ENCODE measurements at places on chromosomes 5 and 9.

GRCh38 chr5:179819296-179820126 is 1.2 kb upstream of the SQSTM1 start:
- DNase-seq: peak; percentile 65

DNA sequence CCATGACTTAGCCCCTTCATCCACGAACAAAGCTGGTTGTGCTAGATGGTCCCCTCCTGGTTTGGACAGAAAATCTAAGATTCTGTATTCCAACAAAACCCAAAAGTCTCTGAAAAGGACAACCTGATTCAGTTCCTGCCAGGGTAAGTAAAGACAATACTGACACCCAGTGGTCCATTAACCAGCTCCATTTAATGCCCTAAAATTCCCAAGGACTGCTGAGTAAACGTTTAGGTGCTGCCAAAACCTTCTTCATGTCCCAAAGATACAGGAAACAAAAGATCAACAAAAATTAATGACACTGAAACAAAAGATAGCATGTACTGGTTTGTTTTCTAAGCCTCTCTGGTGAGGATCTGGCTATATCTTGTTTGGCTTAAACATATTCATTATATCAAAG is 25.3 kb upstream of the PPP1R2B start:
- no peak for DNase-seq

DNA sequence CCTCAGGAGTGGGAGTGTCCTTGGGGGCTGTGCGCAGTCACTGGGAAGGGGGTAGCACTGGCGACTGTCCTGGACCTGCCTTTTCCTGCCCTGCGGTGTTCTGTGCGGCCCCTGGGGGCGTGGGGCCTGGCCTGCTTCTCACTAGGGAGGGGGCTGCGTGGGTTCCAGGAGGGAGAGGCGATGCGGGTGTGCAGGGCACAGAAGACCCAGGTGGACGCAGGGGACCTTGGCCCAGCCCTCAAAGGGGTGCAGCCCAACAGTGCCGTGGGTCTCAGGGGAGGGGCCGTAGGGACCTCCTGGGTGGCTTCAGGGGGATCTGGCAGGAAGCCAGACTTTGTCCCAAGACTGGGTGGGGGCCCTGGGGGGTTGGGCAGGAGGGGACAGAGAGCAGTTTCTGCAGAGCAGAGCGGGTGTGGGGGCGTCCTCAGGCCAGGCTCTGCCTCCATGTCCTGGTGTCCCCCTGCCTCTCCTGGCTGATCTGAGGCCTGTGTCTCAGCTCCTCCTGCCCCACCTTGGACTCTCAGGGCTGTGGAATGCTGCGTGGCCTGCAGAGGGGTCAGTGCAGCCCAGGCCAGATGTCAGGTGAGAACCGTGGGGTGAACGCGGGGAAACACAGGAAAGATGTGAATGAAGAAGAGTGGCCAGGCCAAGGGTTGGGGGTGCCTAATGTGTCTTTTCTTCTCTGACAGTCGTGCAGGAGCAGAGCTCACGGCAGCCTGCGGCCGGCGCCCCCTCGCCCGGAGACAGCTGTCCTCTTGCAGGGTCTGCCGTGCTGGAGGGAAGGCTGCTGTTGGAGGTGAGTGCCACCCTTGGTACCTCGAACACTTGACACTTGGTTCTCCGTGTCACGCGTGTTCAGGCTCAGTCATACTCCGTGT is 54.6 kb downstream of the AHRR start:
- DNase-seq: peak; percentile 30

DNA sequence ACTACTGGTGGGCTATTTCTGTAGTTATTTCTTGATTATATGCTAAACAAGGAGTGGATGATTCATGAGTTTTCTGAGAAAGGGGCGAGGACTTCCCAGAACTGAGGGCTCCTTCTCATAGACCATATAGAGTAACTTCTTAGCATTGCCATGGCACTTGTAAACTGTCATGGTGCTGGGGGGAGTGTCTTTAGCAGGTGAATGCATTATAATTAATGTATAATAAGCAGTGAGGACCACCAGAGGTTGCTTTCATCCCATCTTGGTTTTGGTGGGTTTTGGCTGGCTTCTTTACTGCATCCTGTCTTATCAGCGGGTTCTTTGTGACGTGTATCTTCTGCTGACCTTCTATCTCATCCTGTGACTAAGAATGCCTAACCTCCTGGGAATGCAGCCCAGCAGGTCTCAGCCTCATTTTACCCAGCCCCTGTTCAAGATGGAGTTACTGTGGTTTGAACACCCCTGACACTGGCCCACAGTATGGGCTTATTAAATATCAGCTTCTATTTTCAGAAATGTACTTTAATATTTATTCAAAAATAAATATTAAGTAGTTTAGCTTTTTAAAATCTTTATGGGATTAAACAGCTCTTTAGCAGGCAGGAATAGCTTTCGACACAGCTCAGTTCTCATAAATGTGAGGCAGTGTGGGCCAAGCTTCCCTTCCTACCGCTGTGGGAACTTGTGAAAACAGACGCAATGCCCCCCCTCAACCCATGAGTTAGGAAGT is 44.4 kb downstream of the GALNT12 start:
- DNase-seq: peak; percentile 62

GRCh38 chr5:165227515-165227914 is 1722.1 kb downstream of the MAT2B start:
- no peak for DNase-seq

DNA sequence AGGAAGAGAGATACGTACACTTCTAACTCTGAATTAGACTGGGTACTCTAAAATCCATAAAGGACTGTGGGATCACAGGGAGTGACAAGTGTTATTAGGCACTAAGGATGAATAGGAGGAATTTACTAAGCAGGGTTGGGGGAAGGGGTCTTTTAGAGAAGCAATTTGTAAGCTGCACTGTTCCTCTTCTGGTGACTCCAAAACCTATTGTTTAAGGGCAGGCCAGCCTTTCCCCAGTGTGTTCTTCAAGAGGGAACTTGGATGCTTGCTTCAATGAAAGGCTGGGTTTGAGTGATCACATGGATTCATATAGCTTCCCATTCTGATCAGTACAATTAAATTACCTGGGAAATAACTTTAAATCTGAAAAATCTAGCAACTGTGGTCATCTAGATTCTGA is 71.8 kb downstream of the STX17 start:
- no peak for DNase-seq

GRCh38 chr9:1026219-1026618 is 23.9 kb upstream of the DMRT2 start:
- no peak for DNase-seq

DNA sequence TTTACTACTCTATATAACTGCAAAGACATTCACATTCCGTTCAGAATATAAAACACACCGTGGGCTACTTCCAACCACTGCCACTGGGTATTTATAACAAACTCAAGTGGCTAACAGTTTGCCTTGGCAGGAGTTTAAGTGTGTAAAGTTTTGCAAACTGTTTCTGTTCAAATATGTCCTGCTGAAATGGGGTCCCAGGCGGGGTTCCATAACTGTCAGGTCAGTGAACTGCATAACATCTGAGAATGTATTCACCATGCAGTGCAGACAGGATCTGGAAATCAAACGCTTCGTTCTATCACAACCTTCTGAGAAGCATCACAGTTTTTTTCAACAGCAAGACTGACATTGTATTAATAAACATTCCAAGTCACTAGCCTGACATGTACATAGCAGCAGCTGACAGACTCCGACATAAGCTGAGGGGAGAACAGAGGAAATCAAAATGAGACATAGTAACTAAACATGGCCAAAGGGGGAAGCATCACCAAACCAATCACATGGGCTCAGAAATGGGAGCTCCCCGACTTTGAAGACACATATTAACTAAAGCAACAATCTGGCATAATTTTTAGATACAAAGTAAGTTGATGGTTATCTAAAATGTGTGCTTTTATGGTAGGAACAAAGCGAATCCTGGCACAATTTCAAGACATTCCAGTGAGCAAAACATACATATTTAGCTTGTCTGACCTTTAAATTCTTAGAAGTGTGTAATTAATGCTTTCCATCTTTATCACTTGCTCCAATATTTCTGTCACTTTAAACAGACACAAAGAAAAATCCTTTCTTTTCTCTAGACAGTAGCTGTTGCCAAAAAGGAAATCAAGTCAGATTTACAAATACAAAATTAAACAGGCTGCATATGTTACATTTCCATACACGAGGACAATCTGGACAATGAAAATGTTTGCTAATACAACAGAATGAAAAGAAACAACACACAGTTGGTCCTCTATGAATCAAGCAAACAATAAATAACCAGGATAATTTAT is 156.8 kb downstream of the MAPKAP1 start:
- DNase-seq: no peak

DNA sequence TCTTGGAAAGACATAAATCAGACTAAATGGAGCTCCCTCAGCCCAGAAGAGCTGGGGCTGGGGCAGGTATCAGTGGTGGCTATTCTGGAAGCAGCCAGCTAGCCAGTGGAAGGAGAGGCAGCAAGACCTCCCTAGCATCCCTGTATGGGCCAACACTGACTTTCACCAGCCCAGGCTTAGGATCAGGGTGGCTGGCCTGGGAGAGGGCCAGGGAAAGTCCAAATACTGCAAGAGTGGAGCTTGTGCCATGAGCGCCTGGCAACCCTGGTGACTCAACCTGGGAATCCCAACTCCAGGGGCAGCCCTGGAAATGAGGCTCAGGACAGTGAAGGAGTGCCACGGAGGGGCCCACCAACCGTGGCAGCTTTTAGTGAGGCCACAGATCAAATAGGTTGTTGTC is 7.6 kb upstream of the IRF1 start:
- peak; percentile 24 for DNase-seq

DNA sequence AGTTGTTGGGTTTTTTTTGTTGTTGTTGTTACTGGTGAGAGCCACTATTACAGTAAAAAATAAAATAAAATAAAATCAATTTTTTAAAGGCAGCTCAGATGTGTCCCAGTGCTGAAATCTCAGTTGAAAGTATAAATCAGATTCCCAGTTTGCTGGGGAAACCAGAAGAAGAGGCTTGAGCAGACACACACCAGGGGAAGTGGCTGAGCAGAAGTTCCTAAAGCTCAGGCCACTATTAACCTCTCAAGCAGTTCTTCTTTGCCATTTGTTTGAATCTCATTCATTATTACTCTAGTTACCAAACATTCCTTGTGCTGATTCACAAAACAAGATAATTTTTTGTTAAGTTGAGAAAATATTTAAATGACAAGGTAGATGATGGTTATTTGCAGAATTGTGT is 70.9 kb upstream of the ZSWIM6 start:
- DNase-seq: no peak

DNA sequence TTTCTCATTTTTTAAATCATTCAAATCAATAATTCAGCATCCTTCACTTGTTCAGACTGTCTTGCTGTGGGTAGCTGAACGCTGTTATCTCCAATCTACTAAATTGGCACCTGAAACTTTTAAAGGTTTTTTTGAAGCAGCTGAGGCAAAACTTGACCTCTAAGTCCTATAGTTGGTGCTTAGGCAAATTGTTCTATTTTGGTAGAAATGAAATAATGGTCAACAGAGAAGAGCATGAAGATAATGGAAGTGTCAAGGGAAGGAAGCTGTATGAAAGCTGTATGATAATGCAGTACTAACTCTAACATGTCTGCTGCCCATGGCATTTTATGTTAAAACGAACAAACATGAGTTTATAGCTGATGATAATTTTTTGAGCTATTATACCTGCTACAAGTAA is 138.0 kb downstream of the GDNF start:
- DNase-seq: no peak

DNA sequence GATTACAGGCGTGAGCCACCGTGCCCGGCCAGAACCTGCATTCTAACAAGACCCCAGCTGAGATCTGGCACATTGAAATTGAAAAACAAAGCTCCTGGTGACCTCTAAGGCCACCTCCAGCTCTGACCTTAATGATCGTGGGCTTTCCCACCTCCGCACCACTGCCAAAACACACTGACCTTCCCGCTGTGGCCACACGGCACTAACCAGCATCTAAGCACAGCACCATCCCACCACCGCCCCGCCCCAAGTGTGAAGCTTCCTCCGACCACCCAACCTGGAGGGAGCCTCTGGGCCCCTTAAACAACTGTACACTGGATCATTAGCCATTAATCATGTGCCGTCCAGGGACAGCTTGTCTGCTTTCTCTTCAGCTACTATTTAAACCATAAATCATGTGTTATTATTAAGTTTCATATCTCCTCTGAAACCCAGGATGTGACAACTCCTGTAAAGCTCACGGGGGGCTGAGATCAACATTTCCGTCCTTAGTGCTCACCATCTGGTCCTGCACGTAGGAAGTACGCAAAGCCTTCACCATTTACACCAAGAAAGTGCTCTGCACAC is 80.6 kb downstream of the COL23A1 start:
- no peak for DNase-seq

- no peak for DNase-seq
These were observed 409.4 kb upstream of the CTNND2 start for GRCh38 chr5:12313602-12314001.

- no peak for DNase-seq
These were observed 5.2 kb upstream of the HDHD3 start for GRCh38 chr9:113381909-113382411.

DNA sequence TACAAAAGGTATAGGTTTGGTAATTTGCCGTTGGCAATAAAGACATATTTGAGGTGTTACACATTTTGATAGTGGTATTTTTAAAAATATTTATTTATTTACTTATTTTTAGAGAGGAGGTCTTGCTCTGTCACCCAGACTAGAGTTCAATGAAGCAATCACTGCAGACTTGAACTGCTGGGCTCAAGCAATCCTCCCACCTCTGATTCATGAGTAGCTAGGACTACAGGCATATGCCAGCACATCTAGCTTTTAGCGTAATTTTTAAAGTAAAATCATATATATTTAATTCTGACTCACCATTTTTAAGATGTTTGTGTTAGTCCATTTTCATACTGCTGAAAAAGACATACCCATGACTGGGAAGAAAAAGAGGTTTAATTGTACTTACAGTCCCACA is 1974.3 kb downstream of the EFNA5 start:
- DNase-seq: no peak

DNA sequence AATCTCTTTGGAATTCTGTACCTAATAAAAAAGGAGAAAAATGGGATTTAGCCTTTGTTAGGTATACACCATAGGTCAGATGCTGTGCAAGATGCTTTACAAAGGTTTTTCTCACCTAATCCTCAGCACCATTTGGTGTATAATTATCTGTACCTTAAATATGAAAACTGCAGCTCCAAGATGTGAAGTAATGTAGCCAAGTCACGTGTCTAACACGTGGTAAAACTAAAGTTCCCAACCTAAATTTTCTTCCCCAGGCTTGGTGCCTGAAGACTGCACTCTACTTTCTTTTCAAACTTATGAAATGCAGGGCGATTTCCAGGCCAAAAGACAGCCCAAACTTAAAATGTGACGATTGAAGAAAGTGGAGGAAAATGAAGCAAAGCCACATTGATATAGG is 125.8 kb downstream of the CDH6 start:
- DNase-seq: no peak
